GDM1 (cell line): ENCODE measurements at places on chromosomes 7 and 10.
A peak's percentile ranks its signal among the peaks of the same experiment; 100 is the strongest.

DNA sequence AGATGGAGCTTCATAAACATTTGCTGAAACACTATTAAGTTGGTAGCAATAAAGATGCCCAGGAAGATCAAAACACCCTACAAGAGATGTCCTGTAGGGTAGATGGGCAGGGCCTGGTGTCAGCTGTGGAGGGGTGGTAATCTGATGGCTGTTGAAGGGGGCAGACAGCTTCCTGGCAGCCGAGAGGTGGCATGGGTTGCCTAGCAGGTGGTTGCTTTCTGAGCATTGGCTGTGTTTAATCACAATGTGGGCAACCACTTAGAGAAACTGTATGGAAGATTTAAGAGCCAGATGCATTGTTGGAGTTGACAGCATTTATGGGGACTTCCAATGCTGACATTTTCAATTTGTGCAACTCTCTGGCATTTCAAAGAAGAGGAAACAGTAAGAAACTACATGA, 79.9 kb upstream of the SLC26A5 start:
- no peak for DNase-seq

- no peak for DNase-seq
These were observed 13.6 kb upstream of the SLC25A28 start for GRCh38 chr10:99633832-99634231.

- no peak for DNase-seq
These were observed 27.9 kb downstream of the FGFR2 start for GRCh38 chr10:121570315-121570714.

GRCh38 chr10:79178614-79179163, 109.9 kb downstream of the ZMIZ1 start:
- DNase-seq, result peak; percentile 95

DNA sequence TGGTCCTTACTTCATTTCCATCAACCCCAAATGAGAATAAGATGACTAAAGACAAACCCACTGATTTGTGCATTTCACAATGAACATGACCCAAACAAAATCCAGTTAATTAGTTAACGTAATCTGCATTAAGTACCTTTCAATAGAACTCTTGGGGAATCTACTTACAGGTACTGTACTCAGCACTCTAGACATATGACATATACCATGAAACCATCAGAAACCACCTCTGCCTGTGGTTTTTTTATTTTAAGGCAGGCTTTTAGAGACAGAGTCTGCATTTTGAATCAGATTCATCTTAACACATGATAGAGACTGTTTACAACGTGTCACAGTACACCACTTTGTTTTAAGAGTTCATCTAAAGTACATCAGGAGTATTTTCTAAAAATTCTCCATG, 168.4 kb downstream of the BTAF1 start:
- DNase-seq, result no peak

DNA sequence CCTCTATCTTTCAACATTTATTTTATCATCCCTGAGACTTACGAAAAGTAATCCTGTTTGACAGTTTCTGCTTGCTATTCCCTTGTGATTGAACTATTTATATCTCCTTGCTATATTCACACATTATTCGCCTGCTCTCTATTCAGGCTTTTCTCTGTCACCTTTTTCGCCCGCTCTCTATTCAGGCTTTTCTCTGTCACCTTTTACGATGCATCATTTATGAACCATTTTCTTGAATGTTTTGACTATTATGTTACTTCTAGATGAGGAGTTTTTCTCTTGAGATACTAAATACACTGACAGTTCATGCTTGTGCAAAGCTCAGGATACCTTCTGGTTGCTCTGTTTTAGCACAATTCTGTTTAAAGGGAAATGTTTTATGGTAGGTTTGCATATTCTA, 143.3 kb upstream of the VSTM2A start:
- DNase-seq, result no peak

GRCh38 chr7:114402876-114403635, 11.6 kb upstream of the FOXP2 start:
- DNase-seq, result no peak

- DNase-seq, result peak; percentile 27
These were observed 10.9 kb upstream of the RSU1 start for GRCh38 chr10:16828114-16828568.

GRCh38 chr10:63431962-63432797, 33.6 kb downstream of the JMJD1C start:
- no peak for DNase-seq

DNA sequence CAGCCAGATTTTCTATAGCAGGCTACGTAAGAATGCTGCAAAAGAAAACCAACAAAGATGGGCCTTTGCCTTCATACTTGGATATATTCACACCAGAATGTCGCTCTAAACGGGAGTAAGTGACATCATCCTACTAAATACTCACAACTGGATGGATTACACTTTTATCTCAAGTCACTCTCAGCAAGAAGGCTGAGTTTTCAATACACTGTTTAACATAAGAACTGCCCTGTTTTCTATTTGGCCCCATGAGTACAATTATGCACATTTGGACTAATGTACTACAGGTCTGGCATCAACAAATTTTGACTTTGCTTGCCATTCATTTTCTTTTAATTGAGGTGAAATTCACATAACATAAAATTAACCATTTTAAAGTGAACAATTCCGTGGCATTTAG, 8.2 kb downstream of the SLC35B4 start:
- no peak for DNase-seq

- DNase-seq, result no peak
These were observed 10.1 kb downstream of the PNLIP start for GRCh38 chr10:116555880-116556279.

DNA sequence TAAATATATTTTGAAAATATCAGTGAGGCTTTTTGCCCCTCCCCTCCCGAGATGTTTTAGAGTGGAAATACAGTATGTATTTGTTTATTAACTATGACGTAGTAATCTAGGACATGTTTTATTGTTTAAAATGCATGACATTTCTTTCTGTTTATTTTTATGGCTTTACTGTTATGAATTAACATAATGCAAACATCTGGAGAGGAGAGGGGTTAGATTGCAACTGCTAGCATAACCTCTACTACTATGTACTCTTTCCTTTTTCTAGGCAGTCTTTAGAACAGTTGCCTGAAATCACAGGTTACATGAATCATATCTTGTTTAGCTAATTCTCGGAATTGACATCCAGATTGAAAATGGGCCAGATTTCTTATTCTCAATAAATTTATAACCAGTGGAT, 7.4 kb downstream of the BTAF1 start:
- DNase-seq, result no peak

DNA sequence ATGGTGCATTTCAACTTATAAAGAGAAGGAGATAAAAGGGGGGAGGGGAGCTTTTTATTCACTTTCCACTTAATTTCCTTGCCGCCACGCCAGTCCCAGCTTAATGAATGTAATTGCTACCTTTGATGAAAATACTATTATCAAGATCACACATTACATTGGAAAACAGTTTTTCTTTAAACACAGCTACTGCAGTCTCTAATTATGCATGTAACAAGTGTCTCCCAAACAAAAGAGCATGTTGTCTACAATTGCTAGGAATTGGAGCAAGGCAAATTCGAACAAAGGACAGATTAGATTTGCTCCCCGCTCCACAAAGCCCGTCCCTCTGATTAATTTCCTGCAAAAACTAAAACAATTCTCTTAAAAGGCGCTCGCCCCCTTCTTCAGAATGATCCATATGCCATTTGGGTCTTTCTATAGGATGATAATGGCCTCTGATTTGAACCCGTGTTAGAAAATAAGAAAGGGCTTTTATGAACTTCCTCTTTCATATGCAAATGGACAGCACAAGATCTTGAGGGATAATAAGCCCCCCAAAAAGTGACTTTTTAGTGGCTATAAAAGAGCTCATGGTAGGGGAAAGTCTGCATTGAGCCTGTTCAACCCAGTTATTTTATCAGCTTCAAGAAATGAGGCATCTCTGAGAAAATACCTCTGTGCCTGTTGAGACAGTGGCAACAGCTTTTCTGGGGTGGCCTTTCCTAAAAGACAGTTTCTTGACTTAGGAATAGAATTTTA, 60.6 kb downstream of the ACADSB start:
- DNase-seq, result no peak

GRCh38 chr10:35435824-35436223, 99.5 kb downstream of the CCNY start:
- no peak for DNase-seq

- DNase-seq, result peak; percentile 64
These were observed 9.8 kb downstream of the SAP25 start for GRCh38 chr7:100563809-100564400.

- no peak for DNase-seq
These were observed 183.5 kb upstream of the STEAP4 start for GRCh38 chr7:88490161-88490560.

- peak; percentile 86 for DNase-seq
These were observed at the start of gene APBB1IP for GRCh38 chr10:26437637-26438461. APBB1IP (plus strand) TSS chr10:26438341; CDS start chr10:26492327, 53,986 bp downstream.

DNA sequence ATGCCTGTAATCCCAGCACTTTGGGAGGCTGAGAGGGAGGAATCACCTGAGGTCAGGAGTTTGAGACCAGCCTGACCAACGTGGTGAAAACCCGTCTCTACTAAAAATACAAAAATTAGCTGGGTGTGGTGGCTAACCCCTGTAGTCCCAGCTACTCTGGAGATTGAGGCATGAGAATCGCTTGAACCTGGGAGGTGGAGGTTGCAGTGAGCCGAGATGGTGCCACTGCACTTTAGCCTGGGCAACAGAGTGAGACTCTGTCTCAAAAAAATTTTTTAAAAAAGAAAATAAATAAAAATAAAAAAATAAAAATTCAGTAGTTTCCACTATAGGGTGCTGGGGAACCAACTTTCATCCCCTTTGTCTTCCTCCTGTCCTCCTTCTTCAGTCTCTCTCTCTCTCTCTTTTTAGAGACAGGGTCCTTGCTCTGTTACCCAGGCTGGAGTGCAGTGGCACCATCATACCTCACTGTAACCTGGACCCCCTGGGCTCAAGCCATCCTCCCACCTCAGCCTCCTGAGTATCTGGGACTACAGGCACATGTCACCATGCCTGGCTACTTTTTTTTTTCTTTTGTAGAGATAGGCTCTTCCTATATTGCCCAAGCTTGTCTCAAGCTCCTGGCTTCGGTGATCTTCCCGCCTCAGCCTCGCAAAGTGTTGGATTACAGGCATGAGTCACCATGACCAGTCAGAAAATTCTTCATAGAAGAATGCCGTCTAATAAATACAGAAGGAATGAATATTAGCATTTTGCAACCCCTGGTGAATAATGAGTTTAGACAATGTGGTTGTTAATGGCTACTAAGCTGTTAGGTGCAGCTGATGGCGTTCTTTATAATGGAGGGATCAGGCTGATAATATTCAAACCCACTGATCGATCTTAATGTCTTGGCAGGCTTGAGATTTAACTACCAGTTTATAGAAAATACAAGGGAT, 20.6 kb downstream of the RBM20 start:
- no peak for DNase-seq

DNA sequence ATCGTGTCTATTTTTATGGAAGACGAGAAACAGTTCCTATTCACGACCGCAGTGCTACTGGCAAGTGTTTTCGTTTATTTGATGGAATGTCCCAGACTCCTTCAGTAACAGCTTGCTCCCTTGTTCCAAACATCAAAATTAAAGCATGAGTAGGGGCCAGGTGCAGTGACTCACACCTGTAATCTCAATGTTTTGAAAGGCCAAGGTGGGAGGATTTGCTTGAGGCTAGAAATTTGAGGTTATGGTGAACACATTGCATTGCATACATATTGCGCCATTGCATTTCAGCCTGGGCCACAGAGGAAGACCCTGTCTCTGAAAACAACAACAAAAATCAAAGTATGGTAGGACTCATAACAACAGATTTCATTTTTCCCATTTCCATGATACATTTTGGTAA, 22.8 kb downstream of the PTTG1IP2 start:
- DNase-seq, result no peak

DNA sequence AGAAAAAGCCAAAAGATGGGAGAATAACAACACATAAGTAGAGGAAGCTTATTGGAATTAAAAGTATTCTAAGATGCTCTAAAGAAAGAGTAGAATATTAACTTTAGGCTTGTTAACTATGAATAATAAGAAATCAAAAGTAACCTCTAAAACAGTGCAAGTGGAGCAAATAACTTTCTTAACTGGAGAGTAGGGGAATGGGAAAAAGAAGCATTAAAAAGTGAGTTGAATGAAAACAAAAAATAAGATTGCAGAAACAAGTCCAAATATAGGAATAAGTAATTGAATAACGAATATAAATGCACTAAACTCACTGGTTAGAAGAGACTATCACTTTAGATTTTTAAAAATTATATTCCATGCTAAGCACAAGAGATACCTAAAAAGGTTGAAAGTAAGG, 63.9 kb downstream of the HECTD2 start:
- DNase-seq, result no peak

GRCh38 chr7:1331561-1332467, 99.1 kb downstream of the UNCX start:
- DNase-seq, result no peak

GRCh38 chr10:100829933-100830727, 82.6 kb upstream of the SLF2 start:
- DNase-seq, result no peak

GRCh38 chr7:135884495-135885232, 92.5 kb downstream of the MTPN start:
- DNase-seq, result no peak

DNA sequence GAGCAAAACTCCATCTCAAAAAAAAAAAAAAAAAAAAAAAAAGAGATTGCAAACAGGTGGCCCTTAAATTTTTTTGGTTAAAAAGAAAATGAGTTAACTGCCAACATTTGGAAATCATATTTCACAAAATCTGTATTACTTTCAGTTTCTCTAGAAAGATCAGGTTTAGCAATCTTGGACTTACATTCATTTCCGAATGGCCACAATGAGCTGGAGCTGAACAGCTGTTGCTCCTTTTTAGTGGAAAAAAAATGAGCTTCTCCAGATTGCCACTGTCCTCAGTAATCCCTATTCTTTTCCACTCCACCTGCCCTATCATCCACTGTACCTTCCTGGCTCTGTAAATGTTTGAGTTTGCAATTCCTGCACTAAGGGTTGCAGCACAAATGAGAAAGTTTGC, 43.6 kb downstream of the RAB11FIP2 start:
- no peak for DNase-seq

GRCh38 chr7:132830941-132831340, 250.9 kb downstream of the CHCHD3 start:
- DNase-seq, result no peak

GRCh38 chr7:151389096-151389767, 20.6 kb downstream of the WDR86 start:
- DNase-seq, result no peak

- no peak for DNase-seq
These were observed 421.4 kb downstream of the SDK1 start for GRCh38 chr7:3722396-3722922.

DNA sequence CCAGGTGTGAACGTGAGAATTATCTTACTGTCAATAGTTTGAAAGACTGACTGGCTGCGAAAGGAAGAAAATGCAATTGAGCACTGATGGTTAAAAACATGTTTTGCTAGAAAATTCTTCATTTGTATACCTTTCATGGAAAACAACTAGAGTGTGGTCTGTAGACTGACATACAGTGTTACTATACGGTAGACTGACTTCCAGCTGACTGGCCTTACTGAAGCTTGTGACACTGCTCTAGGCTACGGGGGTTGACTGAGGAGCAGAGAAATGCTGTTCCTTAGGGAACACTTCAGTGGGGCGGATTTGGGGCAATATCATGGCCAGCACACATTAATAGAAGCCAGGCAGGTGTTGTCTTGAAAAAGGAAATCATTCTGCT, 25.9 kb upstream of the DDC start:
- no peak for DNase-seq

GRCh38 chr10:88873757-88874156, 6.3 kb upstream of the STAMBPL1 start:
- DNase-seq, result no peak
